ENCODE measurements at places on chromosomes 3 and 15.

GRCh38 chr15:87722941-87723691 lies 533.4 kb downstream of the NTRK3 start:
- no peak for DNase-seq

GRCh38 chr3:194995334-194995733 lies 275.6 kb downstream of the XXYLT1 start:
- DNase-seq, result no peak

DNA sequence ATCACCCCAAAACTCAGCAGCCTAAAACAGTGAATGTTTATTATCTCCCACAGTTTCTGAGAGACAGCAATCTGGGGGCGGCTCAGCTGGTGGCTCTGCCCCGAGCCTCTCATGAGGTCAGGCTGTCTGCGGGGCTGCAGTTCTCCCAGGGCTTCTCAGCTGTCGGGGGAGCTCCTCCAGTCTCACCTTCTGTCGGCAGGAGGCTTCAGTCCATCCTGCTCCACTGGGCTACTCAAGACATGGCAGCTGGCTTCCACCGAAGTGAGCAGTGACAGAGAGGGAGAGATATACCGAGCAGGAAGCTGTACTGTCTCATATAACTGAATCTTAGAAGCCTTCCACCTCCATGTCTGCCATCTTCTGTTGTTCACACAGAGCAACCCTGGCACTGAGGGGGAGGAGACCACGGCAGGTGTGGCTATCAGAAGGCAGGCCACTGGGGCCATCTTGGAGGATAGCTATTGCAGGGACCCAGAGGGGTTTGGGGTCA lies 72.8 kb upstream of the ITGA11 start:
- no peak for DNase-seq

DNA sequence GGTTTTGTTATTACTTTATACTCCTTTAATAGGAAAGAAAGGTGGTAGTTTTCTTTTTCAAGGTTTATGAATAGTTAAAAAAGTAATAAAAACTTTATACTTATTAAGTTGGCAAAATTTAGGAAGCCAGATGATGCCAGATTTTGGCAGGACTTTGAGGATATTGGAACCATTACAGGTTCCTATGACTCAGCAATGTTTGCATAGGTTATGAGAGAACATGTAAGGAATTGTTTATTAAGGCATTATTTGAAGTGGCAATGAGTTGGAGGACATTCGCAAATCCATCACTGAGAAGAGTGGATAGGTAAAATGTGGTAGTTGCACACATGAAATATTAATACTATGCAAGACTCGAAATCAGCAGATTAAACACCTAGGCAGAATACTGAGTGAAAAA lies 29.9 kb downstream of the CDAN1 start:
- DNase-seq, result no peak

- no peak for DNase-seq
Observed at GRCh38 chr3:161848376-161848775, 351.8 kb downstream of the OTOL1 start.

DNA sequence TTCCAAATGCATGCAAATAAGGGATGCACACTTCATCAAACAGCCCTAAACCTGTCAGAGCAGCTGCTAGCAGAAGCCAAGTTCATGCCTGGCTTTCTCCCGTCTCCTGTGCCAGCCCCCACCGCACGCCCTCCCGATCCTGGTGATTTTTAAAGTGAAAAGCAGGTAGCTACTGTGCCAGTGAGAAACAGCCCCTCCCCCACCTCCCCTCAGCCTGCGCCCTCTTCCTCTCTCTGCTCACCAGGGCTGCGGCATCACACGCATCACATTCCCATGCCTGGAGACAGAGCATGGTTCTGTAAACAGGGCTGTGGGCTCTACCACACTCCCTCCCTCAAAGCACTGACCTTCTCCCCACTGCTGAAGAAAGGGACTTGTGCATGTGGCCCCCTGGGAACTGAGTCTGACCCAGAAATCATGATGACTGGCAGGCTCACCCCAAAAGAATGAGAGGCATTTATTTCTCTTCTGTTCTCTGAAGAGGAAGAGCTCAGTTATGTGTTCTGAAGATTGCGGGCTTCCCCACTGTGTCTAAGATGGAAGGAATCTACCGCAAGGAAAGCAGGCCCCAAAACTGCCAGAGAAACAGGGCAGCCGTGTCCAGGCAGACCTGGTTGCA lies 14.5 kb upstream of the SLC6A1 start:
- DNase-seq, result peak; percentile 49

DNA sequence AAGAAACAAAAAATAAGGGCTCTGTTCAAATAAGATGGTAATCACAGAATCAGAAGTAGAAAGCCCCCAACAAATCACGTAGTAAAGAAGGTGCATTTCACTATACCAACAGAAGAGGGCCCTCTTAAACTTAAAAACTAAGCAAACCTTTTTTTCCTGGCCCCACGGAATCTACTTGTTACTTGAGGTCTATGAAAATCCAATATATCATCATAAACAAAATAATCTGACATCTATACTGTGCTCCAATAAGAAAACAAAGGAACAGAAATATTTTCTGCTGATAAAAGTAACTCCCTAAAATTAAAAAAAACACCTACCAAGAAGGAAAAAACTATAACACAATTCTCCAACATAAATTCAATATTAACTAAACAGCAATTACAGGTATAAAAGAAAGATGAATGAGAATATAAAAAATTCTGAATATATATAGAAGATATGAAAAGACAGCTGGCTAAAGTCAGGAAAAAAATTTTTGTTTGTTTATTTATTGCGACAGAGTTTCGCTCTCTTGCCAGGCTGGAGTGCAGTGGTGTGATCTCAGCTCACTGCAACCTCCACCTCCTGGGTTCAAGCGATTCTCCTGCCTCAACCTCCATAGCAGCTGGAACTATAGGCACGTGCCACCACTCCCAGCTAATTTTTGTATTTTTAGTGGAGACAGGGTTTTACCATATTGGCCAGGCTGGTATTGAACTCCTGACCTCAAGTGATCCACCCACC lies 81.8 kb downstream of the CLASP2 start:
- DNase-seq, result no peak

GRCh38 chr3:31533169-31534064 lies 692 bp downstream of the STT3B start:
- DNase-seq, result no peak

DNA sequence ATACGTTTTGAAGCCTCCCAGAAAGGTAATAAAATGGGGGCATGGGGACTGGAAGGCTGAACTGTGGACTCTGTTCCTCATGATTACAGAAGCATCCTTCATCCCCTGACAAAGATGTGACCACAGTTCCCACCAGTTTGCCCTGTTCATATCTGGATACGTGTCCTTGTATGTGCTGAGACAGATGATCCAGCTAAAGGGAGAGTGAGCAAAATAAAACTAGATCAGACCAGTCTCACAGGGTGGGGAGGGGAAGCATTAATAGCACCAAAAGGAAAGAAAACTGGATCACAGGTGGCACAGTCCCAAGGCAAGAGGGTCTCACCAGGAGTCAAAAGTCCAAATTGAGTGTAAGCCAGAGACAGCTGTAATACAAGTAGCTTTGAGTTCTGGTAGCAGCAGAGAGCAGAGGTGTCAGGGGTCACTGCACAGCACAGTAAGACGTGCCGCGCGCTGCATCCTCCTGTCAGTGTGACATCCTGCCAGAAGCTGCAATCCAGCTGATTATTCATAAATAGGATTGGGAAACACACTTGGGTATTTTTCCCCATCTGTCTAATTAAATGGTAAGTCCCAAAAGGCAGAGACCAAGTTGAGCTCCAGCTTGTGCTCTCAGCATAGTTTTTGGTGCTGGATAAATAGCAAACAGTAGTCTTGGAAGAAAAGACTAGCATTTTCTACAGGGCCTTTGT lies 560.0 kb upstream of the CFAP20DC start:
- no peak for DNase-seq

DNA sequence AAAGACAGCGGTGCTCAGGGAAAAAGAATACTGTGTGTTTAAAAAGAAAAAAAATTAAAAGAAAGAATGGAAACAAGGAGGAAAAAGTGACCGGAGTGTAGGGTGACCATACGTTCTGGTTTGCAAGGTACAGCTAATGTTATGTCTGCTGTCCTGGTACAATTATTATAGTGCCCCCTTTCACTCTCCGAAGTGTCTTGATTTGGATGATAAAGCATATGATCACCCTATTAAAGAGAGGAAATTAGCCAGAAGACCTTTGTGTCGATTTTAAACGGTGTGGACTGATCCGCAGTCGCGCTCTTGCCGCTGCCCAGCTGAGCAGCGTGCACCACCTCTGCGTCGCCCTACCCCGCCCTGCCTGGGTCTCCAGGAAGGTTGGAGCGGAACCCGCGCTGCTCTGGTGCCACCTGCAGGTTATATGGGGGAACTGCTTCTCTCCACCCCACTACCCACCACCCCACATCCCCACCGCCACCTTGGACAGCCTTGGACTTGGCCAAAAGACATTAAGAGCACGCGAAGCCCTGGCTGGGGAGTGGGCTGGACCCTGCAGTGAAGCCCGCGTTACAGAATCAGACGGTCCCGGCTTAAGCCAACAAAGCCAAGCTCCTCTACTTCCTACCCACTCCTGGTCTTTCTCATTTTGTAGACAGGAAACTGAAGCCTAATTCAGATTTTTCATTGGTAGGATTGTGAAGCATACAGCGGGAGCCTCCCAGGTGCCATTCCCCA lies 41.2 kb upstream of the UBE2Q2 start:
- peak; percentile 48 for DNase-seq

DNA sequence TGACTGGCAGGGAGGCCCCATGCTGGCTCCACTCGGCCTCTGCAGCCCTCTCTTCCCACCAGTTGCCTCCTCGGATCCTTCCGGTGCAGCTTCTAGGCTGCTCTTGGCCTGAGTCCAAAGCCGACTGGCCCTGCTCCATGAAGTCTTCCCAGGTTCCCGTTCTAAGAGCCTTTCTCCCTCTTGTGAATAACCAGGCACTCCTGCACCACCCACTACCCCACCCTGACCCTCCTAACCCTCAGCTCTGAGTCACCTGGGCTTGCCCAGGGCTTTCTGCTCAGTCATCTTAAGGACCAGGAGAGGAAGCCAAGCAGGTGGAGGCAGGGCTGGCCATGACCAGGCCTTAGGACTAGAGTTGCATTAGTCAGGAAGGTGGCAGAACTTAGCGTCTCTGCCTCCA lies 28.1 kb upstream of the CNBP start:
- no peak for DNase-seq

DNA sequence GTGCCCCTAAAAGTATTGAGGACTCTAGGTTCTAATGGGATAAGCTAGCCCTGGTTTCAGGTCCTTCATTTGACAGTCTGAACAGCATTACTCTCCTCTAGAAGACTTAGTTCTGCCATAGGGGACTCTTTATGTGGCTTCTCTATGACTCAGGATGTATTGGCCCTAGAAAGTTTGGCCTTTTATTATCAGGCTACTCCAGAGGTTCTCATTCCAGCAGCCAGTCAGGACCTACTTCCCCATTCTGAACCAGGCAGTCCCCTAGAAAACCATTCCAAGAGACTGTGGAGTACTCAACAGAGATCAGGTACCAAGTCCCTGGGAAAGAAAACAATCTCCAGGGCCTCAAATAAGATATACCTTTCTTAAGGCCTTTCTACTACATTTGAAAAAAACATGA lies 157.9 kb upstream of the TSPAN3 start:
- no peak for DNase-seq

- no peak for DNase-seq
Observed at GRCh38 chr3:112013784-112014143, 15.0 kb downstream of the TAGLN3 start.

DNA sequence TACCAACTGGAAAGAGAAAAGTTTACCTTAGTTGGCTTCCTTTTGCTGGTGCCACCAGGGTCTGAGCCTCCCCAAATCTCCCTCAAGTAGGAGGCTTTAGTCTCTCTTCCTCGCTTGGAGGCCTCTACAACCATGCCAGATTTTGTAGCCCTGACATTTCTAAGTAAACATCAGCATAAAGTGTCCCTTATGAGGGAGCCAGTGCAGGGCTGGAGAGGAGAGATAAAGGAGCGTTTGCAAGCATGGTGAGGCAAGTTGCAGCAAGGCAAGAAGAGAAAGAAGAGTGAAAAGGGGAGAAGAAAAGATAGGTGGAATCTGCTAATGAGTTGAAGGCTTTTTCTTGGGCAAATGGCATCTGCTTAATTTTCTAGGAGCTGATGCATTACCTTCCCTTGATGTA lies 82.7 kb upstream of the FNDC3B start:
- no peak for DNase-seq

DNA sequence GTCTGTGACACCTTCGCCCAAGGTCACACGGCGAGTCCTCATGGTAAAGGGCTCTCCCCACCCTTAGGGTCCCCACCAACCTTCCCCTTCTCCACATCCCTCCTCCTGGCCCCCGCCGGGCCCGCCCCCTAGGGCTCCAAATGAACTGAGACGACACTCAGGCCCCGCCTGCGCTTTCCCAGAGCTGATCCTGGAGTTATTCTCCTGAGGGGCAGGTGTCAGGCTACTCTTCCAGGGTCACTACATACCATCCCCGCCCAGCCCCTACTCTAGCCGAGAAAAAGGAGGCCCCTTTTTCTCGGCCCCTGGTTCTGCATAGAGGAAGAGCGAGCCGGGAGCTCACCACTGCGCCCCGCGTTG lies 292 bp downstream of the USP4 start:
- no peak for DNase-seq

GRCh38 chr3:159237226-159237625 lies 435.4 kb downstream of the MFSD1 start:
- DNase-seq, result no peak

DNA sequence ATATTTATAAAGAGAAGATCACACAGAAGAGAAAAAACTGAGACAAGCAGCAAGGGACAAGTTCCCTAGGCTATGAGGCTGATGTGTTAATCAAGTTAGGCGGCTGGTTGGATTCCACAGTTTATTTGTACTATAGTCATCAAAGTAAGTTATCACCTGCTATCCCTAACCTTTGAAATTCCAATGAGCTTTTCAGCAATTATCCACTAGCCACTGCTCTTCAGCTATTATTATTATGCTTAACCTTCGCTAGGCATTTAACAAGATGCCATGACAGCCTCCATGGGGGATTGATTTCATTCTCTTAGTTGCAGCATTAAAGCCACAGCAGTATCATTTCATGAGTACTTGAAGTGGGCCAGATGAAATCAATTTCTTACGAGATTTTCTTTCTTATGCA lies 699.5 kb upstream of the NAALADL2 start:
- DNase-seq, result no peak
